ENCODE measurements at places on chromosomes 12 and 14. TPM values are rescaled to one million over a fixed set of nuclear protein-coding genes. Genes with fewer than 3 reads are reported as not detected.
A peak's percentile ranks its signal among the peaks of the same experiment; 100 is the strongest.

DNA sequence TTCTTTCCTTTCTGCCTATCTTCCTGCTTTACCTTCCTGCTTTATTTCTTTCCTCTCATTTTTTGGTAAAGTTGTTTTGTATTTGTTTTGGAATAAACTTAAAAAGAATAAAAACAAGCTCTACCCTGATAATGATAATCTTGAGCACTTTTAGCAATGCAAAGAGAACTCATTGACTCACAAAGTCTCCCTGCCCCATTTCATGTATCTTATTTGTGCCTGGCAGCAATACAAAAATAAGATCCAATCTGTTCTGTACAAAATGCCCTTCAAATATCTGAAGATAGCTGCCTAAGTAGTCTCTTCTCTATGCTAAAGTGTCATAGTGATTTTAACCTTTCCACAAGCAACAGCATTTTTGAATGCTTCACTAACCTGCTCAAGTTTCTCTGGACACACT is 31.1 kb upstream of the ETNK1 start:
- no peaks in the 10 kb centered on the region for H3K36me3 ChIP-seq
- no peak for DNase-seq
- no peaks in the 10 kb centered on the region for H3K27me3 ChIP-seq
- no peaks in the 10 kb centered on the region for H3K4me1 ChIP-seq

DNA sequence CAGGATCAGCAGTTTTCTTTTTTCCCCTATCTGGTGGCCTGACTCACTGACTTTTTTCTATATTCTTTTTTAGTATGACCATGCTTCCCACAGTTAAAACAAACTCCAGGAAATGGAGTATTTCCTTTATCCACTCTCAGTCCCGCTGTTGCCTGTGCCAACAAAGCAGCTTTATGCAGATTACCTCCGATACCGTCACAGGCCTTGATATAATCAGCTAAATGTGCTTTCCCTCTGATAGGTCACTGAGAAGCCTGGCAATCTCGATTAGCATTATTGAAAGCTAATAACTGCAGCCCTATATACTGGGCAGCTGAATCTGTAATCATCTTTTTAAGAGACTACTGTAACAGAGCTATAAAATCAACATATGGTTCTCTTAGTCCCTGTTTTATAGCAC is 243.6 kb downstream of the KIF21A start:
- peak overlapping the region; percentile 49 for H3K27ac ChIP-seq
- H3K36me3 ChIP-seq = no peaks in the 10 kb centered on the region
- DNase-seq = no peak
- no peaks in the 10 kb centered on the region for H3K27me3 ChIP-seq

- H3K27me3 ChIP-seq = no peaks in the 10 kb centered on the region
- DNase-seq = no peak
- H3K27ac ChIP-seq = no peak overlapping the region
- no peak overlapping the region for H3K4me3 ChIP-seq
These were observed 345.5 kb downstream of the BCAT1 start for GRCh38 chr12:24603371-24603770.

DNA sequence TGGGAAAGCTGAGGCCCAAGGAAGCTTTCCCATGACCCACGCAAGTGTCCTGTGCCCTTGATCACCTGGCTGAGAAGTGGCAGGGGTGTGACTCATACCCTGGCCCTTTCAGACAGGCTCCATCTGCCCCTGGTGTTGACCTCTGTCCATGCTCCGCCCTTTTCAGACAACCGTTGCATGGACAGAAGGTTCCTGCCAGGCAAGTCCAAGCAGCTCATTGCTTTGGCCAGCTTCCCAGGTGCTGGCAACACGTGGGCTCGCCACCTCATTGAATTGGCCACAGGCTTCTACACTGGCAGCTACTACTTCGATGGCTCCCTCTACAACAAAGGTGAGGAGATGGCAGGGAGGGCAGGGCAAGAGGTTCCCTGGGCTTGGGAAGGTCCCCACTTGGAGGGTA is 103.5 kb downstream of the WSCD2 start:
- H3K36me3 ChIP-seq = no peaks in the 10 kb centered on the region
- H3K4me3 ChIP-seq = no peak overlapping the region
- no peak overlapping the region for H3K27ac ChIP-seq
- no peaks in the 10 kb centered on the region for H3K4me1 ChIP-seq

DNA sequence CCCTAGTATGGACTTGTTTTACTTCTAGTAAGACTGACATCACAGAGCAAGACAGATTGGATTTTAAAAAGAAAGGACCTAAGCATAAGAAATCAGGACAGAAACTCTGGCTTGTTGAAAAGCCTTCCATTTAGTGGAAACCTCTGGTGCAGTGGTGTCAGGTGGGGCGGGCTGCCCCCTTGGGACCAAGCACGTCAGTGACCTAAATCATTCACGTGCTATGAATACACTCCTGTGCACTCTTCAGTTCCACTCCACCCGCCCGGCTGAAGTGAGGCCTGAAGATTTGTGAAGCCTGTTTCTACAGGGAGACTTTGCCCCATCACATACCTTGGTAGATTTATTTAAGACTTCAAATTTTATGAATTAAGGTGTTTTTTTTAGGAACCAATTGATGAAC is 58.2 kb upstream of the STRN3 start:
- no peak overlapping the region for H3K4me3 ChIP-seq
- H3K27me3 ChIP-seq = no peaks in the 10 kb centered on the region

- no peaks in the 10 kb centered on the region for H3K36me3 ChIP-seq
- no peak overlapping the region for H3K27ac ChIP-seq
- H3K4me3 ChIP-seq = no peak overlapping the region
These were observed 58.8 kb downstream of the RTN1 start for GRCh38 chr14:59811815-59812214.

- no peak for DNase-seq
- no peaks in the 10 kb centered on the region for H3K27me3 ChIP-seq
- no peak overlapping the region for H3K4me3 ChIP-seq
- no peaks in the 10 kb centered on the region for H3K36me3 ChIP-seq
- no peaks in the 10 kb centered on the region for H3K4me1 ChIP-seq
These were observed 398.8 kb downstream of the PRKD1 start for GRCh38 chr14:29528889-29529288.

- H3K27ac ChIP-seq = no peak overlapping the region
- no peak for DNase-seq
- H3K4me1 ChIP-seq = peaks cover 7% of the 10 kb centered on the region
- H3K36me3 ChIP-seq = no peaks in the 10 kb centered on the region
These were observed 43.1 kb upstream of the A2ML1 start for GRCh38 chr12:8779281-8779680.

DNA sequence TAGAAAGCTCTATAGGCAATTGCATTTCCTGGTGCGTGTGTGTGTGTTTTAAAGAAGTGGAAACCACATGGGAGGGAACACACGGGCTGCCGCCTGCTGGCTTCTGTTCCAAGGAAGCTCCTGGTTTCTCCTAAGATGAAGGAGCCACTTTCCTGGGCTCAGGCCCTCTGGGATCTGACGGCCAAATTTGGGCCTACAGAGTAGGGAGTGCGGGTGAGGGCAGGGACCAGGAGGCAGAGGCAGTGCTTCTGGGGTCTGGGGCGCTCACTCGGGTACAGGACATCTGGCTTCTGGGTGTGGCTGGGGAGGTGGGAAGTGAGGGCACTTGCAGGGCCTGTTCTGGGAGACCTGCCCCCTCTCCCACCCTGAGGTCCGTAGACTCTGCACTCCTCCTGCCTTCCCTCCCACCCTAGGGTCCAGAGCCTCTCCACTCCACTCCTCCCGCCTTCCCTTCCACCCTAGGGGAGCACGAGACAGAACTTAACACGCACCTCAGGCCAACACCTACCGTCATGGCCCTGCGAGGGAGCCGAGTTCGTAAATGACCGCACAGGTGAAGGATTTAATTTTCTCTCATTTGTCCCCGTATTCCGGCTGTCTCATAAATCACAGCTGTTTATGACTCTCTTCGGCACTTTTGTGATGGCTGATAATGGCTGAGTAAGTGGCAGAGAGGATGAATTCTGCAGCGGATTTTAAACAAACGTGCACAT is 127.7 kb downstream of the KIF26A start:
- no peak overlapping the region for H3K27ac ChIP-seq
- H3K4me3 ChIP-seq = no peak overlapping the region
- DNase-seq = no peak

DNA sequence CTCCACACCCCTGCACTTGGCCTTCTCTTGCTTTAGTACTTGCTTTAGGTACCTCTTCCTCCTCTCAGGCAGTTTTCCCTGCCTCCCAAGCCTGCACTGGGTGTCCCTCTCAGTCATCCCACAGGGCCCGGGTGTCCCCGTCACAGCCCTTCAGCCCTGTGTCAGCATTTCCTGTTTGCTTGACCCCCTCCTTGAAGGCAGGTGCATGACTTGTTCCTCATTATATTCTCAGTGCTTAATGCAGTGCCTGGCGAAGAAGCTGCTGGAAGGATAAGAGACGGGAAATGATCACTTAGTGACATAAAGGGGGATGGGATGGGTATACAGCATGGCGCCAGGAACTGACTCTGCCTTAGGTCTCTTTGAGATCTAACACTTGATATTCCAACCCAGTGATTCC is 61.5 kb downstream of the IQSEC3 start:
- no peaks in the 10 kb centered on the region for H3K36me3 ChIP-seq
- H3K27me3 ChIP-seq = no peaks in the 10 kb centered on the region
- H3K4me1 ChIP-seq = no peaks in the 10 kb centered on the region
- no peak overlapping the region for H3K27ac ChIP-seq

DNA sequence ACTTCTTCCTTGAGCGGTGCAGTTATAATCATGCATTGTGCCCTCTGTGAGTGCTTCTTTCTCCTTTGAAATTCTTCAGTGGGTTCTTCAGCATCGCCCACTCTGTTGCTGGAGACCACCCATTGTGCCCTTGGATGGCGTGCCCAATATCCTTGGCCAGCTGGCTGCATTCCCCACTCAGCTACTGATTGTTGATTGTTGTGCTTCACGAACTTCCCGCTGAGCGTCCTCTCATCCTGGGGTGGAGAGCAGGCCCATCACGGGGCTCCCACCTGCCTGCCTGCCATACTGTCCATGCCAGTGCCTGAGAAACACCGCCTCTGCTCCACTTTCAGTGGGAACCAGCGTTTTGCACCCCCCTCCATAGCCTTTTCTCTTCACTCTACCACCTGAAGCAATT is 8.6 kb upstream of the SSTR1 start:
- H3K4me1 ChIP-seq = no peaks in the 10 kb centered on the region
- H3K27me3 ChIP-seq = no peaks in the 10 kb centered on the region
- H3K4me3 ChIP-seq = no peak overlapping the region
- DNase-seq = no peak
- no peak overlapping the region for H3K27ac ChIP-seq

DNA sequence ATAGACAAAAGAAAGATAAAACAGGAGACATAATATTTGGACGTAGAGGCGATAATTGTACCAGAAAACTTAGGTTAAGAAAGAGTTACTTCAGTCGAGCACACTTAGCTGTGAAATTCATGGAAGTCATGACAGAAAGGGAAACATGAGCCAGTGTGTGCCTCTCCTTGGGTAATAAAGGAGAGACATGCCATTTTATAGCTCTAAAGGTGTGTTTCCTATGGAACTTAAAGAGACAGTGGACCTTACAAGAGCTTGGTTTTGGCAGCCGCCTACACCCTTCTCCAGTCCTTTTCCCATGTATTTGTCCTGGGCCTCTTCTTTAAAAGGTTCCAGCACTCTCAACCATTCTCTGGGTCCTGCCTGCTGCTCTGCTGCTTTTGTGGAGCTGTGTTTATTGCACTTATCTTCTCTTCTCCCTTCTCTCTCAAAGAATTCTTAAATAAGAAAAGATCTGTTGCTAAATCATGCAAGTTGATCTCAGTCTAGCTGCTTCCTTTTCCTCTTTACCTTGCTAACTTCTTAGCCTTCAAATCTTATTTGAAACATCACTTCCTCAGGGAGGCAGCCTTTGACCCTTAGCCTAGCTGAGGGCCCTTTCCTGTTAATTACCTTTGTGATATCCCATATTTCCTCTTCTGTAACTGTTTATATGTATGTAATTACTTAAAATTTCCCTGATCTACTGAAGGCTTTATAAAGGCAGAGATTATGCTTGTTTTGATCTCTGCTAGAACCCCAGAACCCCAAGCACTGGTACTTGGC is 81.8 kb upstream of the EVL start:
- H3K27ac ChIP-seq = no peak overlapping the region
- no peaks in the 10 kb centered on the region for H3K27me3 ChIP-seq
- no peaks in the 10 kb centered on the region for H3K36me3 ChIP-seq

GRCh38 chr14:95067526-95067925 is 89.8 kb downstream of the DICER1 start:
- no peak overlapping the region for H3K27ac ChIP-seq
- DNase-seq = no peak
- H3K36me3 ChIP-seq = no peaks in the 10 kb centered on the region
- H3K27me3 ChIP-seq = no peaks in the 10 kb centered on the region
- H3K4me1 ChIP-seq = no peaks in the 10 kb centered on the region

Gene TRIM9
- total RNA-seq = 9.2 TPM

Gene PFDN5
- 403 TPM for total RNA-seq

Gene GPD1
- total RNA-seq = 7.0 TPM

Gene RPL10L
- total RNA-seq = not detected

Gene GZMB
- not detected for total RNA-seq

All from body of pancreas (tissue), 4 donors.